ENCODE measurements at places on chromosomes 11 and 22.
A peak's percentile ranks its signal among the peaks of the same experiment; 100 is the strongest.

DNA sequence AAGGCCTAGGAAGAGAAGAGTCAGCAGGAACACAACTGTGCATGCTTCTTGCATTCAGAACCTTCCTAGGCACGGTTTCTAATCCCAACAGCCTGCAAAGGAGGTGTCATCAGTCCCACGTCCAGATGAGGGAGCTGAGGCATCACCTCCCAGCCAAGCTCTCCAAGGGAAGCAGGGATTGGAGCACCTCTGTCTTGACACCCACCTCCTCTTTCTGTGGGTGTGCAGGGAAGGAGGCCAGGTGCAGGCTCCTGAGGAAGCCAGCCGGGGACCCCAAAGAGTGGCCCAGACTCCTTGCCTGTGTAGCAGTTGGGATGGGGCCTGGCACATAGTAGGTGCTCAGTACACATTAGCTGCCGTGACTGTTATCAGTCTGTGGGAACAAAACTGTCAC lies 2.0 kb downstream of the PNPLA5 start:
- DNase-seq: no peak

DNA sequence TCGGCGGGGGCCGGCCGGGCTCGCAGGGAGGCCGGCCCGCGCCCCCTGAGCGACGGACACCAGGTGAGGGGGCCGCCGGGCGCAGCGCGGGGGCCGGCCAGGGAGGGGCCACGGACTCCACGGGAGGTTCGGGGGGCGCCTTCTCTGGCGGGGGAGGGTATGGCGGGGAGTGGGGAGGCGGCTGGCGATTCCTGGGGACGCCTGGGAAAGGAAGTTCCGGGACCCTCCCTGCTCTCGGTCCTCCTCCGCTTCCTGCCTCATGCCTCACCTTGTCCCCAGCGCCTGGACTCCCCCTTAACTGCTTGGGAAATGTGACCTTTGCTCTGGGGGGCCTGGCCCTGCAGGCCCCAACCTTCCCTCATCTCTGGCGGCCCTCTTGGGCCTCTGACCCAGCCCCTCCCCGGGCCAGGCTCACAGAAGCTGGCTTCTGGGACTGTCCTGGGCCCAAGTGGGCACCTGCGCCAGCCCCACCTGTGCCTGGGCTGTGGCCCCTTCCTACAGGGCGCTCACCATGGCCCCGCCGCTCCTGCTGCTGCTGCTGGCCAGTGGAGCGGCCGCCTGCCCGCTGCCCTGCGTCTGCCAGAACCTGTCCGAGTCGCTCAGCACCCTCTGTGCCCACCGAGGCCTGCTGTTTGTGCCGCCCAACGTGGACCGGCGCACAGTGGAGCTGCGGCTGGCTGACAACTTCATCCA lies 516 bp downstream of the LRFN4 start:
- DNase-seq: no peak

DNA sequence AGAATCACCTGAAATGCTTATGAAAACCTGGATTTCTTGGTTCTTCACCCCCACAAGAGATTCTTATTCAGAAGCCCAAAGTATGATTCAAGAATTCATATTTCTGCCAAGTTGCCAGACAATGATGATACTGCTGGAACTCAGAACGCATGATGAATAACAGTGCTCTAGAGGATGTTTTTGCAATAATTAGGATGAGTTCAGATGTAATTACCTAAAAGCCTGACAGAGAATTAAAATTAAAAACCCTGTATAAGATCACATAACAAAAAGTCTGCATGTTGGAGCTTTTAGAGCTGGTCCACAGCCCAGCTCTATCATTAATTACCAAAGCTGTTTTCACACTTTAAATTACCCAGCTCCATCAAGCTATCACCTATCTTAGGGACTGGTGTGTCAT lies 211.8 kb downstream of the LUZP2 start:
- no peak for DNase-seq

DNA sequence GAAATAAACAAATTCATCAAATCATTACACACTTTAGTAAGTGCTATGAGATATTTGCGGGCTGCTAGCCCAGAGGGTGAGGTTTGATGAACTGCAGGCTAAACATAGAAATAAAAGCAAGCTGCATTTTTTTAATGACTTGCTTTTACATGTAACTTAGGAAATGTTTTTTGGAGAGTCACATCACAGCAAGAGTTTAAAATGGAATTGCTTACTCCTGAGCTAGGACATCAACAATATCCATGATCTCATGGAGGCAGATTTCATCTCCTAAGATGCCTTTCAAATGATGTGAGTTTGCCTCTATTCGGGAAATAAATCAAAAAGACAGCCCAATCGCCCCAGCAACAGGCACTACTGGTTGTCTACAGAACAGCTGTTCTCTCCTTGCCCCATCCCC lies 73.4 kb upstream of the CD44 start:
- DNase-seq: no peak

DNA sequence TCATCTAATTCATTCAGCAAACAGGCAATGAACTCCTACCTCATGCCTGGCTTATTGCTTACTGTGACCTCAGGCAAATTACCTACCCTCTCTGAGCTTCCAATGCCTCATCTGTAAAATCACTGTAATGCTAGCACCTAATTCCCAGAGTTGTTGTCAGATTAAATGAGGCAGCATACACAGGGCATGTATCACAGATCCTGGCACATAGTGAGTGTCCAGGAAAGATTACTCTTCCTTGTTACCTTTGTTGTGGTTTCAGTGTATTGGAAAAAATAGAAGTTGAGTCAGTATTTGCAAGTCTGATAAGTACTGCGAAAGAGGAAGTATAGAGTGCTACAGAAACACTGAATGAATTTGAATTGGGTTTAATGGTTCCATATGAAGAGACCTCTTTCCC lies 26.4 kb upstream of the LRRC55 start:
- no peak for DNase-seq

DNA sequence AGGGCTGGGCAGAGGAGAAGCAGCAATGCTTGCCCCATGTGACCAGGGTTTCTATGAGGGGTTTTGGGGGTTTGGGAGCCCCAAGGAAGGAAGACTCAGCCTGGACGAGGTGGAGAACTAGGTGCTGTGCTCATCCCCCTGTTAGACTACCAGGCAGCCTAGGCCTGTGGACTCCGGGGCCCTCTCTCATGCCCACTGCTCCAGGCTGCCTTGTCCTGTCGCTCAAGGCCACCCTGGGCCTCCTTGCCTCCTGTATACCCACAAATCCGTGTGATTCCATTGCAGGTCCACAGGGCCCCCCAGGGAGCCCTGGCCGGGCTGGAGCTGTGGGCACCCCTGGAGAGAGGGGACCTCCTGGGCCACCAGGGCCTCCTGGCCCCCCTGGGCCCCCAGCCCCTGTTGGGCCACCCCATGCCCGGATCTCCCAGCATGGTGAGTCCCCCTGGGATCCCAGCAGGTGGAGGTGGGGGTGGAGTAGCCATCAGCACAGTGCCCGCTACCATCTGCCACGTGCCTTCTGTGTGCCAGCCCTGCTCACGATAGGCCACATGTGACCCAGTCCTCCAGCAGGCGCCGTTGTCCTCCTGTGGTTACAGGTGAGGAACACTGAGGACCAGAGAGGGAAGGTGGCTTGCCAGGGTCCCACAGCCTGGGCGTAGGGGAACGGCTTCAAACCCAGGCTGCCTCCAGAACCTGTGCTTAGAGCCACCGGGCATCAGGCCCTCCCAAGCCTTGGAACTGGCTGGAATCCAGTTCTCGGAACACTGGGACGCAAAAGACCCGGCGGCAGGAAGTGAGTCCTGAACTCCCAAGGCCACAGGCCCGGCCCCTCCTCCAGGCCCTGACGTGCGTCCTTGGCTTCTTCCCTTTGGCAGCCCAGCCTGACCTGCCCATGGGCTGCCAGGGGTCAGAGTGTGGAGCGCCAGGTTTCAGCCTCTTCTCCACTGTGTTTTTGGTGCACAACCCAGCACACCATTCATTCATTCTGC lies 26.6 kb downstream of the EMID1 start:
- no peak for DNase-seq

GRCh38 chr11:111922803-111923202 lies 4.1 kb downstream of the C11orf52 start:
- DNase-seq: no peak

- peak; percentile 66 for DNase-seq
Measured at GRCh38 chr11:69950120-69950519, 128.0 kb upstream of the ANO1 start.

GRCh38 chr11:85848556-85848955 lies 6.6 kb upstream of the CCDC83 start:
- no peak for DNase-seq

GRCh38 chr11:17972987-17973386 lies 39.9 kb downstream of the SERGEF start:
- DNase-seq: peak; percentile 58

GRCh38 chr11:17894929-17895658 lies 117.8 kb downstream of the SERGEF start:
- peak; percentile 66 for DNase-seq

GRCh38 chr11:18723991-18724390 lies 2.0 kb downstream of the IGSF22 start:
- DNase-seq: no peak

DNA sequence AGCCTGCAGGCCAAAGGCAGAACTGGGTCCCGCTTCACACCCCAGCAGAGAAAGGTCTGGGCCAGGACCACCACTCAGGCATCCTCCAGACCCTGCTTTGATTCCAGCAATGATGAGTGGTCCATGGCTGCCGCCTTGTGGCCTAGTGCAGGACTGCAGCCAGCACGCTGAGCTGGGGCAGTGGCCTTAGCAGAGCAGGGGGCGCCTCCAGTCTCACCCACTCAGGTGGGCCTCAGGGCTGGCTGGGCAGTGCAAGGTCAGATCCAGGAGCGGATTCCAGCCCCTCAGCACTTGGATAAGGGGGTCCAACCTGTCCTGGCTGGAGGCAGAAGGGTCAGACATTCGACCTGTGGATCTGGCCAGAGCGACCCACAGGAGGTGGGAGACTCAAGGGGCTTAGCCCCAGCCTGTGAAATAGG lies 9.6 kb upstream of the PDE2A start:
- DNase-seq: peak; percentile 84

DNA sequence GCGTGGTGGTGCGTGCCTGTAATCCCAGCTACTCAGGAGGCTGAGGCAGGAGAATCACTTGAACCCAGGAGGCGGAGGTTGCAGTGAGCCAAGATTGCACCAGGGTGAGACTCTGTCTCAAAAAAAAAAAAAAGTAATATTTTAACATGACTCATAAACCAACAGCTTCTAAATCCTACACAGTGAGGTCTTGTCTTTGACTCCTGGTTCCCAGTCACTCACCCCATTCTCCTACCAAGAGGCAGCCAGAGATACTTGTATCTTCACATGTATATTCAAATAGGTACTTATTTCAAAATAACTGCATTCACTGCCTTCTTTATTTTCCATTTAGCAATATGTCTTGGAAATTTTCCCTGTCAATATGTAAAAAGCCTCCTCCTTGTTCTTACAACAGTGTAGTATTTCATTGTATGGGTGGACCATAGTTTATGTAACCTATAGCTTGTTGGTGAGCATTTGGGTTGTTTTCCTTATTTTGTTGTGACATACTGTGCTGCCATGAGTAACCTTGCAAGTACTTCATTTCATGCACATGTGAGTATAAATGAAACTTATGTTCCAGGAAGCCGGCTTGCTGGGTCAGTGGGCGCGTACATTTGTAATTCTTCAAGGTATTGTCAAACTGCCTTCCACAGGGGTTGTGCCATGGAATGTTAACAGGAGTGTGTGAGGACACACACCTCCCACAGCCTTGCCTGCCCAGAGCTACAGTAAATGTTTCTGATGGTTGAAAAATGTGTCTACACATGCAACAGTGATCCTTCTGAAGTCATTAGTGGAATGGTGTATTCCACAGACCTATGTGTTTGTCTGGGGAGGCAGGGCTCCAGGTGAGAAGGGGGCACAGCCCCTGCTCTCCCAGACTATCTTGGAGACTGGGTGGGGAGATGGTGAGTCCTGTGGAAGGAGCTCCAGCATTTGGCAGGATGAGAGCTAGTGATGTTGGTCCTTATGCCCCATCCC lies 47.9 kb downstream of the OSBP2 start:
- no peak for DNase-seq

DNA sequence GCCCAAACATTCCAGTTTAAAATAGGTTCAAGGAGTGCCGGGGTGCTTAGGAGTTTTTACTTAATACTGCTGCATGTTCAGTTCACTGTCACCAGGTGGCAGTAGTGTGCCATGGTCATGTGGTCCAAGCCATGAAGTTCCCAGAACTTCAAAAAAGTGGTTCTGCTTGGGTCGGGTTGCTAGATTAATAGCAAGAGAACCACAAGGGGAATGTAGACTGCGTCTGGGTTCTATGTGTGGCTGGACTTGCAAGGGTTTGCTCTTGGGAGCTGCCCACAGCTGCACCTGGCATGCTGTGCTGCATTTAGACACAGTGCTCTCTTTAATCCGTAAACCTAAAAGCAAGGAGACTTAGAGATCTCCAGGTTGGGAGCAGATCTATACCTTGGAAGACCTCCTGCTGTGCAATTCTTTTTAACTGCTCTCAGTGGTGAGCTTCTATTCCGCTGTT lies 6.5 kb upstream of the SPON1 start:
- peak; percentile 20 for DNase-seq

- DNase-seq: no peak
Measured at GRCh38 chr22:29374401-29374800, 14.0 kb downstream of the AP1B1 start.

DNA sequence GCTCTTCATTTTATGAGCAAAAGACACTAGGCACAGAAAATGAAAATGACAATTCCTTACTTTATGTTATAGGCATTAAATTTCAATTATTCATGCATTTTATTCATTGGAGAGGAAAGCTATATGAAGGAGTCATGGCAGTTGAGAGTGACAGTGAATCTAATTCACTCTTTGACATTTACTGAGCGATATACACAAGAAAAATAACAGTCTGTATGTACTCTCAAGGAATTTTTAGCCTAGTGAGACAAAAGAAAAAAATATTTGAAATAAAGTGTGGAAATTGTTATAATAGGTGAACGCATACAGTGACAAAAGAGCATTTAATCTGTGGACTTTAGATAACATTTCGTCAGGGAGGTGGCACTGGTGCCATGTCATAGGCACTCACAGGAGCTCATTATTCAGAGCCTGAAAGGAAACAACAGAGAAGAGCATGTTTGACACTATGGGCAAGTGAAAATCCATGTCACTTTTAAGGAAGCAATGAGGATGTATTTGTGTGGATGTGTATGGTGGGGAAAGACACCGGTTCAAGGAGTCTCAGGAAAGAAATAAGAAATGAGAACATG lies 323.1 kb downstream of the LUZP2 start:
- no peak for DNase-seq

DNA sequence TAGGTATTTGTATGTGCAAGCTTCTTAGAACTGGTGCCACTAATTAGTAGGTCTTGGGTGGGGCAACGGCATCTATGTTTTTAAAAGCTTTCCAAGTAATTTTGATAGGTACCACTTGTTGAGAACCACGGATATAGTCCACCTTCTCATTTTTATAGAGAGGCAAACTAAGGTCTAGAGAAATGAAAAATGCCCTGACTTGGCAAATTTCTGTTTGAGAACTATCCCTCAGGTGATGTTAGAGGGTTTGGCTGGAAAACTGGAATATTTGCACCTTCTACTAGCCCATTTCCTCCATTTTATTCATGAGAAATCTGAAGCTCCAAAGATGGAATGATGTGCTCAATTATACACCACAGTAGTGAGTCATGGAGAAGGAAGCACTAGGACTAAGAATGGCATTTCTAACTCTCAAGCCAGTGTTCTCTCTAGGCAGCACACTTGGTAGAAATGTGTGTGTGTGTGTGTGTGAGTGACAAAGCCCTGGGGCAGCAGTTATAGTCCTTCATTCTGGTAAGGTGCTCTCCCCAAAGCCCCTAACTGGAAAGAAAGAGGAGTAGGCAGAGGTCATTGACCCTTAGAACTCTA lies 1.8 kb upstream of the TMEM86A start:
- DNase-seq: no peak

- no peak for DNase-seq
Measured at GRCh38 chr11:61832754-61833153, 4.7 kb downstream of the FADS2 start.

- DNase-seq: no peak
Measured at GRCh38 chr11:80727315-80727714, 1286.5 kb upstream of the TENM4 start.

All from BE2C (cell line).